ENCODE measurements at places on chromosomes 5 and 9.

DNA sequence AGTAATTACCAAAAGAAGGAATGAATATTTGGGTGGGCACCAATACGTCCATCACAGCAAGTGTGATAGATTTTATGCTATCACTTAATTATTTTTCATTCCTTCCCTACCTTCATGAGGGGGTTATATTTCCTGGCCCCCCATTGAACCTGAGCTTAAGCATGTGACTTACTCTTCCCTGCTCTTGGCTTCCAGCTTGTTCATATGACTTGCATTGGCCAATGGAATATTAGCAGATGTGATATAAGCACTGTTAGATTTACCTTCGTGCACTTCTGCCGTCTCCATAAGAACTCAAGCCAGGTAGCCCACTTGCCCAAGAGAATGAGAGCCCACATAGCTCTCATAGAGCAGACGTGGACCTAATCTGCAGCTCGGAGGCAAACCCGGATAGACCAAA lies 99.1 kb upstream of the SMARCA2 start:
- no peak for DNase-seq

DNA sequence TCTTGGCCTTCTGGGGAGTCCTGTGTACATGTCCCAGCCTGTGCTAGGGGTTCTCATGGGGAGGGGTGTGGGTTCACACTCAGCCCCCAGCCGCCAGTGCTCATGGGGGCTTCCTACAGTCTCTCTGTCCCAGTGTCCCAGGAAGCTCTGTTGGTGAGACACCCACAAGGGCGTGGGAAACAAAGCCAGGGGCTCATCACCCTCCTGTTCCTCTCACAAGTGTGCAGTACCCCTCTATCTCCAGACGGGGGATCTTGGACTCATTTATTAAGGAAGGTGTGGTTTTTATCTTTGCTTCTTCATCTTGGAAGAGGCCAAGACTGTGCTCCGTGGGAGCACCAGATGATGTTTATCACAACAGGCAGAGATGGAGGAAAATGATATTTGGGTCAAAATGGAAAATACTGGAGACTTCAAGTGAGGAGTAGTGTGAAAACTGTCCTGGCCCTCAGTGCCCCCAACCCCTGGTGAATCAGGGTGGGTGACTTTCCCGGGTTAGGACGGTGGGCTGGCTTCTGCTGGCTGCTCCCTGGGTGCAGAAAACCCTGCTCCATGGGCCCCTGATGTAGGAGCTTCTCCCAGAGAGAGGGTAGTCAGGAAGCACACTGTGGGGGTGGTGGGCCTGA lies 15.2 kb downstream of the TMEM171 start:
- DNase-seq, result no peak

- DNase-seq, result no peak
Observed at GRCh38 chr5:40832345-40832744, 2.7 kb downstream of the RPL37 start.

DNA sequence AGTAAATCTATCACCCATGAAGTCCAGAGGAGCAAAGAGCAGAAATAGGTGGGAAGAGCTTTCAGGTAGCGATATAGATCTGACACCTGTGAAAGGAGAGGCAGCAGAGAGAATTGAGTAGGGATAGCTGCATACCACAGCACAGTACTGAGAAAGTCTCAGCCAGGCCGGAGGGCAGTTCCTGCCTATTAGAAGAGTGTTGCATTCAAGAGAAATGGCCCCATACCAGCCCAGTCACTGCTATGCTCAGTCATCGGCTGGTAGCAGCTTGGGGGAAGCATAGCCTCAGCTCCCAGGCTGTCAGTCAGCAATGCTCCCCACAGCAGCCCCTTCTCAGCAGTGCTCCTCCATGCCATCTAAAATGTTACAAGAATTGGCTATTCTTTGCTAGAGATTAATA lies 285.1 kb upstream of the CDH6 start:
- DNase-seq, result no peak

- no peak for DNase-seq
Observed at GRCh38 chr5:14208071-14209021, 65.2 kb downstream of the TRIO start.

DNA sequence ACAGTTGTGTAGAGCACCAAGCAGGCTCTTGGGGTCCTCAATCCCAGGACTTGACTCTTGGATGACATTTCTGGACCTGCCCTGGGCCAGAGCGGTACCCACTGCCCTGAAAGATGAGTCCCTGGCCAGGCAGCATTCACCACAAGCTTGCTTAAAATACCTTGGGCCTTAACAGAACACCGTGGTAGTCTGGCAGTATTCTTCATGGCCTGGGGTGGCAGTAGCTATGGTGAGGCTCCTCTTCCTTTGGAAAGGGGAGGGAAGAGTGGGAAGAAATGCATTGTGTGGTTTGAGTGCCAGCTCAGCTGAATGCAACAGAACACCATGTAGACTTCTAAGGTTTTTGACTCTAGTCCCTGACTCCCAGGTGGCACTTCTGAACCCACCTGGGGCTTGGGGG lies 29.4 kb upstream of the IRGM start:
- no peak for DNase-seq

Data from DMS79 (cell line).